ENCODE measurements at places on chromosomes 5 and 9.

DNA sequence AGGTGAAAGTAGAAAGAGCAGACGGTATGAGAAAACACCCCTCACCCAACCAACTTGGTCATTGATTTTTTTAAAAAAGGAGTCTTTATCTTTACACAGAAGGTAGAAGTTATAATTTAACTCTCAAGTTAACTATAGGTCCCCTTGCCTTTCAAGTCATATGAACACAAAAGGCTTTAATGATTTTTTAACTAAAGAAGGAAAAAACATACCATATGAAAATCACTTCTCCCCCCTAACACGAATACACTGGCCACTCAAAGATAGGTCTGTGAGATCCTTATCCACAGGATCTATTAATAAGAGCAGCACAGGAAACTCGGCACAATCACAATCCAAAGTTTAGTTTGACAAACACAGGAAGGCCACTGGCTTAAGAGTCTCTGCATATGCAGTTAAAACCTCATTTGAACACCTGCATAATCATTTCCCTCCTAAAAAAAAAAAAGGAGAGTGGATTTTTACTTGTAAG, 138.0 kb downstream of the ENC1 start:
- DNase-seq = no peak

DNA sequence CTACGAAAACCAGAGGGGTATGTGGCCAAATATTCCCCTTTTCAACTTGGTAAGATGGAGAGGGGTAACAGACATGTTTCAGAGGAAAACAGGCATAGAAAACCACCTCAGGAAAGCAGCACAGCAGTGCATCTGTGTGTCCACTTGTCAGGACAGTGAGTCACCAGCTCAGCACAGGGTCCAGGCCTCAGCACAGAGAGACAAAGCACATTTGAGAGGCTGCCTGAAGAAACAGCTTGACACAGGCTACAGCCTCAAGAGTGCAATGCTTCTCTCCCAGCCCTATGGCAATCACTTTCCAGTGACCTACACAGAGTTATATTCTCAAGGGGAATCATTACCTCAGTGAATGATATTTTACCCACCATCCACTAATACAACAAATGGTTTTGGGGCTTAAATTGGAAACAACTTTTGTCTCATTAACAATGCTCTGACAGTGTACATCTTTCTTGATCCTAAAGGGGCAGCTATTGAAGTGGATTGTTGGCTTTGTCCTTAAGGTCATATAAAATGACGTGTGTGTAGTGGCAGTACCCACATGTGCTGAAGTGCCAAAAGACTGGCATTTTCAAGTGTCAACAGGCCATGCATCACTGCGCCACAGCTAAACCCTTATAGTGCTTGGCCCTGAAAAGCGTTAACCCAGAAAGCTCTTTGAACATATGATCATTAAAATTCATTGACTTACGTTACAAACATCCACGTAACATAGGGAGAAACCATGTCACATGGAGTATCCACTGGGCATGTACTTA, 46.4 kb downstream of the ERMP1 start:
- DNase-seq = no peak

DNA sequence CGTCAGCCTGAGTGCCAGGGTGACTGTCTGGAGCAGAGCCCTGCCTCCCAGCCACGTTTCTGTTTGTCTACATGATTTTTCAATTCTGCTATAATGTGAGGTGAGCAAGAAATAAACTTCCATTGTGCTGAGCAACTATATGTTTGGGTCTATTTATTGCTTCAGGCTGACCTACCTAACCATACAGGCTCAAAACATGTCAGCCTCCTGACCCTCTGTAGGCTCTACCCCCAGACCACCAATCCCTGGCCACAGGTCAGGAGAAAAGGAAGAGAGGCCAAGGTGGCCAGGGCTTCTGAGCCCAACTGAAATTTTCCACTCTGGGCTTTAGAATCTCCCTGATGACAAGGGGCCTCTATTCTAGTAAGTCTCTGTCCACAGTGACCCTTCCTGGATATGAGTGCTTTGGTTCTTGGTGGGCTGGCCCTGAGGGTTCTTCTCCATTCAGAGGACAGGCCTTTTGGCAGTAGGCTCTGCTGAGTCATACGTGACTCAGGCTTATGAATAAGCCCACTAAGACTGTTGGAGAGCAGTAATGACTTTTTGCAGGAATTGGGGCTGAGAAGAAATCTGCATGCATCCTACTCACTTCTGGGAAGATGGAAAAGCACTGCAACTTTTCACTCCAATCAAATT, 117.2 kb upstream of the TBCA start:
- DNase-seq = peak; percentile 51

DNA sequence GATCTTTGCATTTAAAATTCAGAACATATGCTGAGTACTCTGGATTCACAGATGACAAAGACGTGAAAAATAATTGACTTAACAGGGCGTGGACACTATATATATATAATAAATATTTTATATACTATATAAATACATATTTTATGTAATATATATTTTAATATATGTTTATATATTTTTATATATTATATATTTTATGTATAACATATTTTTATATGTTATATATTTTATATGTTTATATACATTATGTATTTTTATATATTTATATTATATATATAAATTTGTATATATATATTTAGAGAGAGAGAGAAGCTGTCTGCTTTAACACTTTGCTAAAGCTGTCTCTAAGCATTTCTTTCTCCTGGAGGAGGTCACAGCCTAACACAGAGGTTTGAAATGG, 113.1 kb downstream of the INIP start:
- no peak for DNase-seq

DNA sequence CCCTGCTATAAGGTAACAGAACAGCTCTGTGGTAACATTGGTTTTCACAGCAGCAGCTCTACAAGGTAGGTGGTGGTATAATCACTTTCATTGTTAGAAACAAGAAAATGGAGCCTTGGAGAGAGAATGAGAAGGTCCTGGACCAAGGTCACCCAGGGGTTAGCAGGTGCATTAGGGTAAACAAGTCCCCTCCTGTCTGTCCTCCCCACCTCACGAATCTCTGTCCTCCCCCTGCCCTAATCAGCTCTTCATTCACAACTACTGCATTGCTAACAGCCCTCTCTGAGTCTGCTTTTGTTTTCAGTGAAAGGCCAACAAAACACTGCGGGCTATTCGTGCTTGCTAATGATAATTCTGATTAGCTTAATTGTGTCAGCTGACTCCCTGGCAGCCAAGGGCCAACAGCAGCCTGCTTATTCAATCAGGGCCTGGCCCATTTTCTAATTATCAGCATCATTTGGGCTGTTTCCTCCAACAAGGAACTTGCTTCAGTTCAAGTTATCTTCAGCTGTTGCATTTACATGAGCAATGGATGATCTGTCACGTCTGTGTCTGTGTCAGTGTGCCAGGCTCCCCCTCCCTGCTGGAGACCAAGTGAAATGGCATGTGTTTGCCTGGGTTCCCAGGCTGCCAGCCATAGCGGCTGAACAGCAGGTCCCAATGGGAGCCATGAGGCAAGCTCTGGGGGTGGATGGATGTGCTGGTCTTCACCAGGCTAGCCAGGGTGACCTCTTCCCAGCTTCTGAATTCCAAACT, 56.7 kb upstream of the EQTN start:
- peak; percentile 67 for DNase-seq

- peak; percentile 58 for DNase-seq
Measured at GRCh38 chr9:89642789-89643188, 38.0 kb downstream of the GADD45G start.

DNA sequence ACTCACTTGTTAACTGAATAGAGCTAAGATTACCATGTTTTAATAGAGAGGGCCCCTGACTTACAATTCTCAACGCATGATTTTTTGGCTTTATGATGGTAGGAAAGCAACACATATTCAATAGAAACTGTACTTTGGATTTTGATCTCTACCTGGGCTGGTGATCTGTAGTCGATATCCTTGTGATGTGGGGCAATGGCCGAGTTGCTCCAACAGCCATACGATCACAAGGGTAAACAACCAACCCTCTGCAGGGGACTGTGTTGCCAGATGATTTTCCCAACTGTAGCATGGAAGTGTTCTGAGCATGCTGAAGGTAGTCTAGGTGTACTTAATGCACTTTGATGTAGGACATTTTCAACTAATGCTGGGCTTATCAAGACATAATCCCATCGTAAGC, 36.5 kb downstream of the NSUN2 start:
- DNase-seq = no peak

DNA sequence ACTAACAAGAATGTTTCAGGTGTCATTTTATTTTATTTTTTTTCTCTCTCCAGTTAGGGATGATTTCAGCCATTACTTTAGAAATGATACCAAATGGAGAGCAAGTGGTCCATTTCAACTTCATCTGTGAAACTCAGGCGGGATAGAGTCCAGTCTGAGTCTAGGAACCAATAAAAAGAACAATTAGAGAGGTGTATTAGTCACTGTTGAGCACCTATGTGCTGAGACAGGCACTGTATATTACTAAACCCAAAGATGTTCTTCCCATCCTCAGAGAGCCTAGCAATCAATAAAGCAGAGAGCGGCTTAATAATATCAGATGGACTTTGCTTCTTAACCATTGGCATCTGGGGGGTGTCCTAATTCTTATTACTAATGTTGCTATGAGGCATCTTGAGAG, 410.3 kb upstream of the SLC24A2 start:
- DNase-seq = no peak

GRCh38 chr5:103391659-103392058, 133.1 kb downstream of the MACIR start:
- no peak for DNase-seq

- DNase-seq = peak; percentile 24
Measured at GRCh38 chr9:3509926-3510325, 15.9 kb downstream of the RFX3 start.

DNA sequence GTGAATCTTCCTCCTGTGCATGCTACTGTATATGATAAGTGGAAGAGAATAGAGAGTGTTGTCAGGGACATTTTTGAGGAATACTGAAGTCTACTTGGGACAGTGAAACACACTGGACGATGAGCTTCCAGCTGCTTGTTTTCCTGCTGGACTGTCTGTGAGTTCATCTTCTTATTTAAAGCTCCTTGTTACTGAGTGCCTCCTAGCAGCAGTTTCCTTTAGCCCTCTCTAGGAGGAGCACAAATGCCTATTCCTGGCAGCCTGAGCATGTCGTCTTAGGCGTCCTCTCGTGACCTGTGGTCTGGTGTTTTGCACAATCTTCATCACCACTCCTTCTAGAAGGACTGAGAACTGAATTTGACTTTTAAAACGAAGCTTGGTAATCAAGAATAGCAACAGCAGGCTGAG, 43.8 kb downstream of the ANKRD33B start:
- DNase-seq = no peak

- DNase-seq = no peak
Measured at GRCh38 chr9:94875300-94876020, 149.0 kb downstream of the AOPEP start.

DNA sequence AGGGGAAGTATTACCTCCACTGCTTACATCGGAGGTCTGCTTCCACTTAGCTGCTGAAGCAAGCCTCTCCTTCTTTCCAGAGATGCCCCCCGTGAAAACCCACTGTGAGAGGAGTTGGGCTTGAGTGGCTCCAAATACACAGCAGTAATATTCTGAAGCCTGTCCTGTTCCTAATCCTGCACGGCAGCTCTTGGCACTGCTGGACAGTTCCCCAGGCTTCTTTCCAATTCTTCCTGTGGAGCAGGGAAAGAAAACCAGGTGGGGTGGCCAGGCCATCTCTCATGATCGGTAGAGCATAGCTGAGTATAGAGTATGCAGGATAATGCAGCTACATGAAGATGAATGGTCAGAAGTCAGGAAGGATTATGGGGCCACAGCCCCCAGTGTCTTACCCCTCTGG, 335.3 kb downstream of the MARCHF11 start:
- DNase-seq = no peak

DNA sequence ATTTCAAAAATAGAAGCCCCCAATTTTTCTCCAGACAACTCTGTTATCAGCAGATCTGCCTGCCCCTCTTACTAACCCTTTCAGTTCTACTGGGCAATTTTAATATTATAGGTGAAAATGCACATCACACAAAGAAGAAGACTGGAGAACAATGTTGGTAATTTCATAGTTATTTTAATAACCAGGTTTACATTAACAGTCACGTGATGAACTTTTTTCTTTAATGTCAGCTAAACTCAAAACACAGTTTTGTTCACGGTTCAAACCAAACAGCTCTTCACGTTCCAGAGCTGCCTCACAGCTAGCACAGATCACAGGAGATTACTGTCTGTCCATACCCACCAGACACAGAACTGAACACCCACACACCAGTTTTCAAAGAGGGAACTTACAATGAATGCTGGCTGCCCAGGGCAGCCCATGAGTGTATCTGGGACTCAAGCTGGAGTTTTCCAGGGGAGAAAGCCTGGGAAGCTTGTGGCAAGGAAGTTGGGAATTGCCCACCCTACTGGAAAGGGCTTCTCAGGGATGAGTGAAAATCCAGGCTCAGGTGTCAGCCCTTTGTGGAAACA, 119.1 kb downstream of the DPYSL3 start:
- no peak for DNase-seq

- DNase-seq = peak; percentile 6
Measured at GRCh38 chr5:176788941-176789872, 21.2 kb upstream of the UNC5A start.

GRCh38 chr9:124414612-124415011, 630 bp downstream of the PSMB7 start:
- DNase-seq = no peak

DNA sequence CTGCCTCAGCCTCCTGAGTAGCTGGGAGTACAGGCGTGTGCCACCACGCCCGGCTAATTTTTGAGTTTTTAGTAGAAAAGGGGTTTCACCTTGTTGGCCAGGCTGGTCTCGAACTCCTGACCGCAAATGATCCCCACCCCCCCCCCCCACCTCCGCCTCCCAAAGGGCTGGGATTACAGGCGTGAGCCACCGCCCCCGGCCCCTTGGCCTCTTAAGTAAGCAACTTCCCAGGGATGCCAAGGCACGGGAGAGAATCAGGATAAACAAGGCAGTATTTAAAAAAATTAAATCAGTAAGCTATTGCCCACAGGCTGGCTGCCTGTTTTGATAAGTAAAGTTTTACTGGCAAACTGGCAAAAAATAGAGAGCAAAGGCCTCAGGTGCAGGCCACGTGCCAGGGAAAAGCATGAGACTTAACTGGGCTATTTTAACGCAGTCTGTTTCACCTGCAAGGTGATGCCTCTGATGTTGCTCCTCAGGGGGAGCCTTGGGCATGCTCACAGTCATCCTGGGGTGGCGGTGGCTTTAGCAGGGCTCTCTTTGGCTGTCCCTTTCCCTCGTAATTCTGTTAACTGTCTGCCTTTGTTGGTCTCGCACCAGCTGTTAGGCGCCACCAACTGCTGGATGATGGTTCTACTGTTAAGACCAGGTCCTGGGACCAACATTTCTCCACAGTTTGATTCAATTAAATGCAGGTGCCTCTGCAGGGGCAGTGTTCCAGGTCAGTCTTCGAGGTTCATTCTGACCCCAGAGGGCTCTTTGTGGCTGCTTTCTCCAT, 19.4 kb upstream of the RNF130 start:
- no peak for DNase-seq

- no peak for DNase-seq
Measured at GRCh38 chr9:112032009-112032408, 135.4 kb downstream of the UGCG start.

Data from BE2C (cell line).